ENCODE measurements at places on chromosomes 3 and 15. TPM values are rescaled to one million over a fixed set of nuclear protein-coding genes. Genes with fewer than 3 reads are reported as not detected.
A peak's percentile ranks its signal among the peaks of the same experiment; 100 is the strongest.

- no peak for DNase-seq
These were observed 1.0 kb downstream of the SHOX2 start for GRCh38 chr3:158105119-158105709.

DNA sequence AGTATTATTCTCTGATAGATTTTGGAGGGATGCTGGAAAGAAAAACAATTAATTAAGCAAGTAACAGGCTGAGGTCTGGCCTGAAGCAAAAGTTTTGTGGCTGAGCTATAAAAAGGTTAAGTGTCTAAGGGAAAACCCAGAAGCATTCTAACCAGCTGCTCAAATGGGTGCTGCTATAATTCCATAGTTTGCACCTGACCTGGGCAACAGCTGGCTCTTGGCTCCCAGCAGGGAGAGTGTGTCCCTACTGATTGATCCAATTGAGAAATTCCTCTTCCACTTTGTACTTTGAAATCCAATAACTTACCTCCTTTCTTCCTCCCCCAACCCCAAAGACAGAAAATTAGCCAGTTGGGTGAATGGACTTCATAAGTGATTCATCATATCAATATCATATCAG is 27.7 kb upstream of the SMAD3 start:
- DNase-seq: no peak

DNA sequence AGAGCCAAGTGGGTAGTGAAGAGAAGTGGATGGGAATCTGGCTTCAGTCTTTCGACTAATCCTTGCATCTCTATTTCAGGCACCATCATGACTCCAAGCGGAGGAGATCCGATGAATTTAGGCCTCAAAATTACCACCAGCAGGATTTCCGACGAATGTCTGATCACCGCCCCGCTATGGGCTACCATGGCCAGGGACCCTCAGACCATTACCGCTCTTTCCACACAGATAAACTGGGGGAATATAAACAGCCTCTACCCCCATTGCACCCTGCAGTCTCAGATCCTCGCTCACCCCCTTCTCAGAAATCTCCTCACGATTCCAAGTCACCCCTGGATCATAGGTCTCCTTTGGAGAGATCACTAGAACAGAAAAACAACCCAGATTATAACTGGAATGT is 64.7 kb downstream of the RGMA start:
- DNase-seq: no peak

DNA sequence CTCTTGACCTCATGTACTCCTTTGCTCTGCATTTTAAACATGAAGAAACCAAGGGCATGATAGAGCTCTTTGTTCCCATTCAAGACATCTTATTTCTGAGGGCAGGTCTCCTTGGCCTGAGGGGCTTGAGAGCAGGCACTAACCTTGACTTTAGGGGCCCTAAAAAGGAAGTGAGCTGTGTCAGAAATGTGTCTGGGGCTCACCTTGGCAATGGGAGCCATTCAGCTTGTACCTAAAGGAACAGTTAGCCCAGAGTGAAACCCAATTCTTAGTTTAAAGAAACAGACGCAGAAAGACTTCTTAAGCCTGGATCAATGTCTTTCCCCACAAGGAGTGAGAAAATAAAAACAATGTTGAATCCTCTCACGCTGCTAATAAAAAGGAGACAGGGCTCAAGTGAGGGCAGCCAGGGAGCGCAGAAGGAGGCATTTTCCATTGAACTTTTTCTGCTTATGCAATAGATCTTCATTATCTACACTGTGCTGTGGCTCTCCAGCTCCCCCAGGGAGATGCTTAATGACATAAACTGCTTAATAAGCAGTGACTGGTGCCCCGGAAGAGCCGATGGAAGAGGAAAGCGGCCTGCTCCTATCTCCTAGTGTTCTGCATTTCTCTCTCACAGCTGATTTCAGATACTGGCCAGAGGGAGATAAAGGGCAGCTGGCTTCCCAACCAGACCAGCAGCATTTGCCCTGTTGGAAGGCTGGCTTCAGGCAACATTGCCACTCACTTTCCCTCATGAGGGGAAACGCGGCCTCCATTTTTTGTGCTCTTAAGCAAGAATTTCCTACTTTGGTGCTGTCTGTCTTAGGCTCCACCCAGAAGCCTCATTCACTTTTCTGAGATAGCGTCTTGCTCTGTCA is 152.0 kb downstream of the OPA1 start:
- peak; percentile 47 for DNase-seq

DNA sequence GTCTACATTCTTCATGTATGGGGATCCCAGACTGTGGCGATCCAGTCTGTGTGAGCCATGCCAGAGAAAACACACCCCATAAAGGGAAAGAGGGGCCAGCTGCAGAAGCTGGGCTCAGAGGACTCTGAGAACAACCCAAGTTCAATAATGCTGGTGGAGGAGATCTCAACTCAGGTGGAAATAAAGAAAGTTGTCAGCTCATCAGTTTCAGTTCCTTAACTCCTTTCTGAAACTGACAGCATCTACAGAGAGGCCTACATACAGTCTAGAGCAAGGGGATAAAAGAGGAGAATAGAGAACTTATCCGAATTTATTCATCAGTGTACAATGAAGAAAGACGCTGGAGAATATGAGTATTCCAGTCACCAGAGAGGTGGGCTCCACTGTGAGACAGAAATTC is 77.0 kb downstream of the NTRK3 start:
- no peak for DNase-seq

DNA sequence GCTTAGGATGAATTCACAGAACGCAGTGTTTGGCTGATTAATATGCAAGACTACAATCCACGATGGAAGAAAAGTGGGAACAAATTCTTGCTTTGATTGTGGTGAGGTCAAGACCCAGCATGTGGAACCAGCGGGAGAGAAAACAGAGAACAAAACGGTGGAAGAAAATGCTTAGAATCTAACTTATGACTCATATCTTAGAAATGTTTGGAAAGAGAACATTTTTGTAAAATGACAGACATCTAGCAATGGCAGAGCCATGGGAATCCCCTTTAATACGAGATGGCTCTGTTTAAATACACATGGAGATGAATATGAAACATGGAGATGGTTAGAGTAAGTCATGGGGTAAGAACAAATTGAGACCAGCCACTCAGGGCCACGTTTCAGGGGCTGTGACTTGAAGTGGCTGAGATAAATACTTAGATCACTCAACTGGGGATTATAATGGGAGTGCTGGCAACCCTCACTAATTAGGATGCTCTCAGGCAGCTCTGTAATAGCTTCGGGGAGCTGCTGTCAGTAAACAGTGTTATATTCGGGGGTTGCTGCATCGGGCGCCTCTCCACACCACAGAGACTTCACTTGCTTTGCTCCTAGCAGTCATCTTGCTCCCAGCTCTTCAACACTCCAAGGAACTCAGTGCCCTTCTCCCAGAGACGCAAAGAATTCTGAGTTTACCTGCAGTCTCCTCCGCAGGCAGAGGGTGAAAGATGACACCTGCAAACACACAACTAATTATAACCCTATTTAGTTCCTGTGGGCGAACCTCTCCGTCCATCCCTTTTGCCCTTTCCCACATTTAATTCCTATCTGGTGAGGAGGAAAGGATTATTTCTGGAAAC is 68.0 kb upstream of the ONECUT1 start:
- no peak for DNase-seq

GRCh38 chr3:37625051-37625450 is 236.6 kb upstream of the CTDSPL start:
- DNase-seq: no peak

DNA sequence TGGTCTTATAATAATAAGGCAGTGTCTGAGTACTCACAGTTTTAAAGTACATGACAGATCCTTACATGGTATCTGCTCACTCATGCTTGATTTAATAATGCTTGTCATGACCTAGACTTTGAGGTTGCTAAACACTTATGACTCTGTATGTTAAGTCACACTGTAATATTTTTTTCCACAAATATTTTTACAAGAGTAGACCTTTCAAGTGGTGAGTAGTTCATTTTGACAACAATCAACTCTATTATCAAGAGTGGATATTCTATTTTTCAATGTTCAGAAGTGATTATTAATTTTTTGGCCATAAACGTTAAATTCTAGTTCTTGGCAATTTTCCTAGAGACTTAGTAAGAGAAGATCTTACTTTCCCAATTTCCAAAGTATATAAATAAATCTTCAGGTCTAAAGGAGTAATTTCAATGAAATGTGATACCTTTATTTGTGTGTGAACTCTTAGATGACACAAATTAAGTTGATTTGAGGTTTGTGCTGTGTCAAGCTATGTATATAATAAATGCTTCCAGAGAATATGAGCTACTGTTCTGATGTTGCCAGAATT is 104.5 kb downstream of the NLGN1 start:
- DNase-seq: no peak

- DNase-seq: no peak
These were observed 191.0 kb downstream of the EPHB1 start for GRCh38 chr3:134985864-134986715.

GRCh38 chr3:119258915-119259314 is 18.2 kb upstream of the B4GALT4 start:
- DNase-seq: no peak

- peak; percentile 91 for DNase-seq
These were observed 6.0 kb upstream of the SRP14 start for GRCh38 chr15:40044717-40045571.

DNA sequence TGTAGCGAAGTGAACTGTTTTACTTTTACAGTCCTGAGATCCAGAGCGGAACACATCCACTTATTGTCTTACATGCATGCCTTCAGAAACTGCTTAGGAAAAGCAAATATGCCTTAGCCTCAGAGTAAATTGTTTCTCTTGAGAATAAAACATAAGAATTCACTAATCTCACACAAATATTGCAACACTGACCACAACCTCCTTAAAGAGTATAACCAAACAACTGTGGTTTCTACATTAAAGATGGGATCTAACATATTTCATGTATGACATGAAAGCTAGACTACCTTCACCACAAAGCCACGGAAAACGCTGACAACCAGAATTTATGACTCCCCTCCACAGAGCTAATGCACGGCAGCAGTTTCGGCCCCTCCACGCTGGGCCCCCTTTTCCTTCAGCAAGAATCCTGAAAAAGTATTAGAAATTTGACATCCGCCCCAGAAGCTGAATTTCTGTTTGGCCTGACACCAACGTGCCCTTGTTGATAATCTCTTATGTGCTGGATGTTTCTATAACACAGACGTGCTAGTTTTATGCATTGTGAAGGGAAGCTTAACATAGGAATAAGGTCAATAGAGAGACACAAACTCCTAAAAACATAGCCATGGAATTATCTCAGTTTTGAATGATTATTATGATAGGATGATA is 84.6 kb downstream of the GREM1 start:
- no peak for DNase-seq

DNA sequence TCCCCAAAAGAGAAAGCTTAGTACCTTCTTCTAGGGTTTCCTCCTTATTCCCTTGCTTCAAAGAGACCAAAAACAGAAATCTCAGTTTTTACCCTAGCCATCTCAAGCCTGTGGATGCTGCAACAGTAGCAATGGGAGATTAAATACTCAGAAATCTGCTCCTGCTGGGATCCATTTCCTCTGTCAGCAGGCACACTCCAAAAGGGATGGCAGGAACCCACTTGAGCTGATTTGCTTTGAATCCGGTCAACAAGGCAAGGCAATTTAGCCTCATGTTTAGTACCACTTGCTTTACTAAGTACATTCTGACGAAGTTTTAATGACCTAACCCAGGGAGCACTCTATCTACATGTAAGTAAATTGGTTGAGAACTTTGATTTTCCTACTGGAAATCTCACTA is 590.0 kb upstream of the ADAMTS9 start:
- no peak for DNase-seq

DNA sequence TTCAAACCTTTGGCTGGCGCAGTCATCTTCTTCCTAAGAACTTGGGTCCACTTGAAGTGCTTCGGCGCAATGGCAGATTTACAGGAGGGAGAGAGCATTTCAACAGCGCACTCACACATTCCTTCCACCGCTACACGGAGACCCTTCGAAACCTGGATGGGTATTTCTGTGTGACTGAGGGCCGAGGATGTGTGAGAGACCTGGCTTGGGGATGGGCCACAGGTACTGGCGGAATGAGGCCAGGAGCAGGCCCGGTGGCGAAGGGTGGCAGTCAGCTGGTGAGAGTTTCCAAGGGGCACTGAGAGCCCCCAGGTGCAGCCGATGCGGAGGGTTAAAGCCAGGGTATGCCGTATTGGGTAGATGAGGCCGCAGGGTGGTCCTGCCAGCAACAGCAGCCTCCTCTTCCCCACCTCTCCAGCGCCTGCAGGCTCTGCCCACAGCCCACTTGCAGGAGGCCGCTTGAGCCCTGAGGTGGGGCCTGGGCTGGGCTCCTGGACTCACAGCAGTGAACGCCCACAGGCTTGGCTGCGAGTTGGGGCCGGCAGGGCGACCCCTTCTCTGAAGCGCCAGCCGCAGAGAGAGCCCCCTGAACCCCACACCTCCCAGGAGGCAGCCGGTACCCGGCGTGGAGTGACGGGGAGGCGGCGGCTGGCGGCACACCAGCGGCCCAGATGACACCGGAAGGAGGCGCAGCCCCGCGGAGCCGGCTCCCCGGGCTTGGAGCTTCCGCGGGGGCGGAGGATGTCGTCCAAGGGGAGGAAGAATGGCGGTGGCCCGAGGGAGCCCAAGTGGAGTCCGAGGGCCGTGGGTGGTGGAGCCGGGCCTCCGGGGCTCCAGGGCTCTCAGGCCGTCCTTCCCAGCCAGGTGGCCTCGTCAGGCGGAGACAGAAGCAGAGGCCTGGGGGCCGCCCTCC is 166.5 kb downstream of the NSMCE3 start:
- DNase-seq: no peak

DNA sequence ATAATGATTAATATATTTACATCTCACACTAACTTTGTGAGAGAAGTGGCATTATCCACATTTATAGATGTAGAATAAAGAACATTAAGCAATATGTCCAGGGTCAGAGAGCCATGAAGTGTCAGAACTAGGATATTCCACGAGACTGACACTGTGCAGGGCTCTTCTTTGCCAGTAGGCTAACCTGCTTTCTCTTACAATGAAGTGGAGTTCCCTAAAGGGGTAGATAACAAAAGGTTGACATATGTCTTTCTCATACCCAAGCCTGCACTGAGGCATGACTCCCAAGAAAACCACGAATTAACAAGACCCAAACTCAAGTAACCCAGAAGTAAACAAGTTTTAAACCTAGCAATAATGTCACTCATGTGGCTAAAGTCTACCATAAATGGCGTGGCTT is 191.5 kb upstream of the SLC2A2 start:
- no peak for DNase-seq

GRCh38 chr3:108328821-108329486 is 32.6 kb downstream of the HHLA2 start:
- no peak for DNase-seq

TTC23 gene
- 26.4 TPM for total RNA-seq

ASB14 gene
- total RNA-seq: not detected

PDCD6IP gene
- 104 TPM for total RNA-seq

GRM2 gene
- 0.99 TPM for total RNA-seq

C3orf33 gene
- 4.9 TPM for total RNA-seq

EFCAB12 gene
- total RNA-seq: 1.3 TPM

RIOX2 gene
- 32.3 TPM for total RNA-seq

CLDN18 gene
- 2.0 TPM for total RNA-seq
